ENCODE measurements at places on chromosomes 3 and 15. TPM values are rescaled to one million over a fixed set of nuclear protein-coding genes. Genes with fewer than 3 reads are reported as not detected.

DNA sequence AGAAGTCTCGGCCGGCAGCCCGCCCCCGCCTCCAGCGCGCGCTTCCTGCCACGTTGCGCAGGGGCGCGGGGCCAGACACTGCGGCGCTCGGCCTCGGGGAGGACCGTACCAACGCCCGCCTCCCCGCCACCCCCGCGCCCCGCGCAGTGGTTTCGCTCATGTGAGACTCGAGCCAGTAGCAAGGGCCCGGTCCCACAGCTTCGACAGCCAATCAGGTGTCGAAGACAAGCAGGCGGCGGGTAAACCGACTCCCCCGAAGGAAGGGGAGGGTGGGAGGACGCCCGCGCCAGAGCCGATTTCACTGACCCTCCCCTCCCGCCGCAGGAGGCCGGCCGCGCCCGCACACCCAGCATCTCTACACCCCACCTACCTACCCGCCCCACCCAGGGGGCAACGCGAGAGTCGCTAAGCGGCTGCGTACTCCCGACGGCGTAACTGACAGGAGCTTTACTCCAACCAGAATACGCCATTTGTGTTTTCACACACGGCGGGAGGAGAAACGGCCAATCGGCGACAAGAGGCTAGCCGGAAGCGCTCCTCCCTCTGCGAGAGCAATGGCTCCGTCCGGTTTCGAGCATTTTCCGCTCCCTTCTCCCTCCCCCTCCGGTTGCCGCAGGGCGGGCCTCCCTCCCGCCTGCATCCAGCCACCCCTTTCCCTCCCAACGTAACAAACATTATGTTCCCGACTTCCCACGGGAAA lies 633 bp upstream of the SETD5 start:
- DNase-seq = peak; percentile 91

GRCh38 chr3:112261742-112262141 lies 32.3 kb downstream of the SLC9C1 start:
- no peak for DNase-seq

Gene CCDC71
- total RNA-seq = 17.9 TPM

DNA sequence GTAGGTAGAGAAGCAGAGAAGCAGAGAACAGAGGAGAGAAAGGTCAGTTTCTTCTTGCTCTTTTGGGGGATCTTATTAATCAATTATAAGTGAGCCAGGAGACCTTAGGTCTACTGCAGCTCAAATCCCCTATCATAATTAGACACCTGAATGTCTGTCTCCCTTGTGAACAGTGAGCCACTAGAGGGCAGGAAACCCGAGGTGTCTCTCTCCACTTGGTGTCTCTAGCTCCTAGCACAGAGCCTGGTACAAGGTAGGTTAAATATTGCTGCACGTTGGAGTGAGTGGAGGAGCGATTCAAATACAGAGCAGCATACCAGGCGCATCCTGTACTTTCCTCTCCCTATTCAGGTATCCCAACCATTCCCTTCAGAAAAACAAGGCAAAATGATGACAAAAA lies 2.0 kb upstream of the ST8SIA2 start:
- no peak for DNase-seq

GRCh38 chr15:74339371-74339770 lies 28.1 kb downstream of the CYP11A1 start:
- no peak for DNase-seq

Gene KLHL6
- 0.41 TPM for total RNA-seq

Gene ROBO1
- total RNA-seq = 296 TPM

GRCh38 chr15:80929689-80930088 lies 59.9 kb downstream of the MESD start:
- DNase-seq = no peak

Gene VEPH1
- 13.0 TPM for total RNA-seq

DNA sequence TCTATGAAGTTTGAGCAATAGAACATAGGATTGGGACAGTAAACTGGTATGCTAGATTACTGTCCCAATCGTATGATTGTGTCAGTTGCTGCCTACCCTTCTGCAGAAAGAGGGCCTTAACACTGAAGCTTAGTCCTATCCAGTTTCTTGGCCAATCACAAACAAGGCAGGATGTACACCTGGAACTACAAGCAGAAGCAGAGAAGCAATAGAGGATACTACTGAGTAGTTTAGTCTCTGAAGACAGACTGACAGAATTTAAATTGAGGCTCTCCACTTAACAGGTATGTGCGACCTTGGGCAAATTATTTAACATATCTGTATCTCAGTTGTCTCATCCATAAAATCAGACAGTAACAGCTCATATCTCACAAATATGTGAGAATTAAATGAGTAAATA lies 85.0 kb downstream of the ZNF280D start:
- DNase-seq = no peak

GRCh38 chr3:127356381-127356780 lies 68.5 kb upstream of the PRR20G start:
- no peak for DNase-seq

Gene DTWD1
- total RNA-seq = 34.2 TPM

DNA sequence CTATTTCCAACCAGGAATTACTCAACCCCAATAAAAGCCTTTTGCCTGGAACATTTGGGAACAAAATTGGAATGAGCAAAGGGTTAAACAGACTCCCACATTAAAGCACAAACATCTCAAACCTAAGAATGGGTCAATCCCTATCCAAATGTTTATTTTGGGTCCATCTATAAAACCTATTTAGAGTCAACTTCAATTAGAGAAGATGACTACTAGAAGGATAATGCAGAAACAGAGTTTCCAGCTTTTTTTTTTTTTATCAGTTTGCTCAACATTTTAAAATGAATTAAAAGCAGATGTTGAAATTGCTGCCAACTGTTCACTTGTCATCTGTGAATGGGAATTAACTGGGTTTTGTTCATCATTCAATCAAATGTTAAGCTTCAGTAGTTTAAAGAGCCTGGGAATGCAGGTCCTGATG lies 4.1 kb upstream of the TBC1D23 start:
- DNase-seq = no peak

DNA sequence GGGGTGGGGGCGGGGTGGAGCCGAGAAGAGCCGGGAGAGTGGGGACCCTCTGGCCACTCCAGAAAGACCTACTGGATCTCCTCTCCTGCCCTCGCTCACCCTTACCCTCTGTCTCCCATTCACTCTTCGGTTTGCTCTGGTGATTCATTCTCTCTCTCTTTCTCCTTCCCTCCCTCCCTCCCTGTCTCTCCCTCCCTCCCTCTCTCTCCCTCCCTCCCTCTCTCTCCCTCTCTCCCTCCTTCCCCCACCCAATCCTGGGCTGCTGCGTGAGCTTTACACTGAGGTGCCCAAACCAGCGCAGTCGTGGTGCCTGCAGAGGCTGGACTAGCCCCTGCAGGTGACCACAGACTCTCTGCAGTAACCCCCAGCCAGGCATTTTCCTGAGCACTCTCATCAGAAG lies 32.2 kb upstream of the ADAMTS17 start:
- no peak for DNase-seq

GRCh38 chr3:31129241-31129640 lies 234.8 kb upstream of the GADL1 start:
- DNase-seq = no peak

Gene ITIH1
- total RNA-seq = not detected

Gene CHDH
- total RNA-seq = 1.2 TPM

- no peak for DNase-seq
These were observed 200.9 kb upstream of the ZPLD1 start for GRCh38 chr3:102233881-102234280.

- no peak for DNase-seq
These were observed 36.5 kb downstream of the ATP13A3 start for GRCh38 chr3:194450341-194450740.

Gene CCDC9B
- total RNA-seq = 0.41 TPM

Gene SLC24A5
- total RNA-seq = 0.41 TPM

DNA sequence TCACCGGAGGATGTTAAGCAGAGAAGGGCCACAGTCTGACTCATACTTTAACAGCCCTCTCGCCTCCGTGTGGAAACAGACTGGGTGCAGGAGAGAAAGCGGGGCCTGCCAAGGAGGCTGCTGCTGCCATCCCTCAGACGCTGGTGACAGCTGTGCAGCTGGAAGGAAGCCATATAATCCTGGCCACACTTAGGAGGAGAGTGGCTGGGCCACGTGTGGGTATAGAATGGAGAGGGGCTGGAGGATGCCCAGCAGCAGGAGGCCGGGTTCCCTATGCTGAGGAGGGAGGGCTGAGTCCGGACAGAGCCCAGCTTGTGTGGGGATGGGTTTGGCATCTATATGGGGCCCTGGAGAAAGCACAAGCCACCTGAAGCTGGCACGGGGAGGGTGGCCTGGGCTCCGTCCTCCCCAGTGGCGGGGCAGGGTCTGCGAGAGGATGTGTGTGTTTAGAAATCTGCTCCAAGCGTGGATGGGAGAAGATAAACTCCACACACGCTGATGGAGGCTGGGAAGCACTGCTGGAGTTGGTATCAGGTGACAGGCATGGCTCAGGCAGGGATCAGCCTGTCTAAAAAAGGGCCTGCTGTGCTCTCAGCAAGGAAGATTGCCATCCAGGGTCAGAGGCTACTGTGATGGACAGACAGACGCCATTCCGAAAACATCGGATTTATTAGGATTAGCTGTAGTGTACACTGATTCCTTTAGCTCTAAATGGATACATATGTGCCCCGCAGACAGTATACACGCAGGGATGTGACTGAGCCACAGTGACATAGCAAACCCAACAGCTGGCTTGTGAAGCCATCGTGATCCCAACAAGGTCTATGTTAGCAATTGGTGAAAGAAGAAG lies 15.9 kb downstream of the ABTB1 start:
- DNase-seq = no peak
